Activated CD4-positive, alpha-beta T cell treated with anti-CD3 and anti-CD28 coated beads for 24 hours (primary cell): ENCODE measurements at places on chromosomes 11 and 22.

- DNase-seq, result no peak
These were observed 1381.9 kb downstream of the TBC1D22A start for GRCh38 chr22:48144318-48144717.

DNA sequence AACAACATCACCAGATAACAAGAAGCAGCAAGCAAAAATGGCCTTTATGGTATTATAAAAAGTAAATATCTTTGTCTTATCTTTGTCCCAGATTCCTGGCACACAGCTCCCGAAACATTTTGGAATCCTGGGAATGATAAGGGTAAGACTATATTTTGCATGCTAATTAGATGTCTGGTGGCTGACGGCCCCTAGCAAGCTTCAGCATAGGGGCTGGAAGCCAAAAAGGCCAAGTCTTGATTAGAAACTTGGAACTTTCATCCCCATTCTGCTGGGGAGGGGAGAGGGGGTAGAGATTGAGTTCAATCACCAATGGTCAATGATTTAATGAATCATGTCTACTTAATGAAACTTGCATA is 38.2 kb upstream of the EED start:
- DNase-seq, result no peak

DNA sequence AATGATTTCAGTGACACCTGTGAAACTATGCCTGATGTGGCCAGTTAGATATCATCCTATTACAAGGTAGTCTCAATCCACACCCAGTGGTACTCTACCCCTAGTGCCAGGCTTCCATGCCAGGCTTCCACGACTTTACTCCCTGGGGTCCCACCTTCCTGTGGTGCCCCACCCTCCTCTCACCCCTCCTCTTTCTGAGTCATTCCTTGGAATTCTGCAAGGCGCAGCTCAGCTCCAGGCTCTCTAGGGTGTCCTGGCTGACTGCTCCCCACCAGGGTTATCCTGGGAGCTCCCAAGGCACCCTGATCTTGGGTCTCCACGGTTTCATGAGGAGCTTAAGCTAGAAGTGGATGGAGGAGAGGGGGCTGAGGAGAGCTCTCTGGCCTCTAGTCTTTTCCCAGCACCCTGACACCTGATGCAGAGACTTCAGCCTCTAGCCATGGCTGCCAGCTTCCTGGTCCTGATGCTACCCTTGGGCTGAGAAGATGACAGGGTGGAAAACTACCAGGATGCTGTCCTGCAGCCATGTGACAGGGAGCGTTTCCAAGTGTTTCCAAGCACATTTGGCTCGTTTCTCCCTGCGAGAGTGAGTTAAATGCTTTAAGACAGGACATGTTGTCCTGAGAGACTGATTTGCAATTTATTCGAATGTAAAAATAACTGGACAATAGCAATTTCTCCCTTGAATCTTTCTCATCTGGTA is 1461.2 kb downstream of the TBC1D22A start:
- no peak for DNase-seq

GRCh38 chr11:30774496-30775232 is 188.5 kb upstream of the MPPED2 start:
- no peak for DNase-seq

GRCh38 chr11:117898059-117898458 is 21.6 kb upstream of the FXYD6 start:
- no peak for DNase-seq

- no peak for DNase-seq
These were observed 70.6 kb downstream of the CTSC start for GRCh38 chr11:88266919-88267318.

- peak; percentile 47 for DNase-seq
These were observed 15.3 kb upstream of the IL17REL start for GRCh38 chr22:50027639-50028537.

DNA sequence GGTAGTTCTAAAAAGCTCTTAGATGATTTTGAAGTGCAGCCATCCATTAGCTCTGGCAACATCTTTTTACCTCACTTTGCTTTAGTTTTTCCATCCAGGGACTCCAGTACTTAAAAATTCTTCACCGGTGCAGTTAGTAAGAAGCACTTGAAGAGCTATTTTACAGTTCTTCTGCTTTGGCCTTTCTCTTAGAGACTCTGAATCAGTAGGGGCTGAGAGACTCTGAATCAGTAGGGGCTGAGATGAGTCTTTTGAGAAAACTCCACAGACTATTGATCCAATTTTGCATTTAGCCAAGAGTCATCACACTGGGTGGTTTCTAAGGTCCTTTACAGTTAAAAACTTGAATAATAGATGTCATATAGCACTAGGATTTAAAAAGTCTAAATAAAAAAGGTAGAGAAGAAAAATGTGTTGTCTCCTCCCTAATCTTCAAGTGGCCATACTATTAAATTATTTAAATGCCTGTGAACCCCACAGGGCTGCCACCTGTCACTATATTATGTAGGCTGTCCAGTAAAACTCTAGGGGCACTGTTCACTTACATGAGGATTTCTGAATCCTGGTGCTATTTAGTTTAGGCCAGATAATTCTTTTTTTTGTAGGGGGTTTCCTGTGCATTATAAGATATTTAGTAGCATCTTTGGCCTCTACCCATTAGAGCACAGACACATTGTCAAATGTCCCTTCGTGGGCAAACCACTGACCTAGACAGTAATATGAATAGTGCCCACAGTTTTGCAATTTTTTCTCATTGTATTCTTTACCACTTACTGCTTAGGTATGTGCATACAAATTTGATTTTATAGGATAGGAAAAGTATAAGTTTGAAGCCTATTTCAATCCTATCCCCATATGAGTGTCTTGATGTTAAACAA is 26.3 kb upstream of the HIKESHI start:
- no peak for DNase-seq

- no peak for DNase-seq
These were observed 6.3 kb downstream of the CEND1 start for GRCh38 chr11:783581-784015.

GRCh38 chr22:50112151-50113118 is 22.6 kb downstream of the MOV10L1 start:
- peak; percentile 10 for DNase-seq

GRCh38 chr11:111186308-111186915 is 59.1 kb upstream of the POU2AF2 start:
- DNase-seq, result no peak

GRCh38 chr11:115900111-115900510 is 395.9 kb upstream of the CADM1 start:
- DNase-seq, result no peak

DNA sequence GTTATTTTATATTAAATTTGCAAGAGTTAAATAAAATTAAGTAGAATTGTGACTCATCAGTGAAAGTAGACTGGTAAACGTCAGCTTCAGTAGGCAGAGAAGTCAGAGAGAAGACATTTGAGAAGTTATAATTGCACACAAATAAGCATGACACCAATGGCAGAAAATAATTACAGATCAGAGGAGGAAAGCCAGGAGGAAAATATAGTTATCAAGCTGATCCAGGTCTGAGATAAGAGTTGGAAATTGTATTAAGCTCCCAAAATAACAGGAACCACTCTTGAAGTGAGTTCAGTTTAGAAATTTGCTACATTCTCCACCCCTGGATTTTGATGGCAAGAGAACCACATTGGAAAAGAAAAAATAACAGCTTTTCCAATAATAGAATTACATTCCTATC is 533.8 kb upstream of the CHORDC1 start:
- DNase-seq, result no peak

DNA sequence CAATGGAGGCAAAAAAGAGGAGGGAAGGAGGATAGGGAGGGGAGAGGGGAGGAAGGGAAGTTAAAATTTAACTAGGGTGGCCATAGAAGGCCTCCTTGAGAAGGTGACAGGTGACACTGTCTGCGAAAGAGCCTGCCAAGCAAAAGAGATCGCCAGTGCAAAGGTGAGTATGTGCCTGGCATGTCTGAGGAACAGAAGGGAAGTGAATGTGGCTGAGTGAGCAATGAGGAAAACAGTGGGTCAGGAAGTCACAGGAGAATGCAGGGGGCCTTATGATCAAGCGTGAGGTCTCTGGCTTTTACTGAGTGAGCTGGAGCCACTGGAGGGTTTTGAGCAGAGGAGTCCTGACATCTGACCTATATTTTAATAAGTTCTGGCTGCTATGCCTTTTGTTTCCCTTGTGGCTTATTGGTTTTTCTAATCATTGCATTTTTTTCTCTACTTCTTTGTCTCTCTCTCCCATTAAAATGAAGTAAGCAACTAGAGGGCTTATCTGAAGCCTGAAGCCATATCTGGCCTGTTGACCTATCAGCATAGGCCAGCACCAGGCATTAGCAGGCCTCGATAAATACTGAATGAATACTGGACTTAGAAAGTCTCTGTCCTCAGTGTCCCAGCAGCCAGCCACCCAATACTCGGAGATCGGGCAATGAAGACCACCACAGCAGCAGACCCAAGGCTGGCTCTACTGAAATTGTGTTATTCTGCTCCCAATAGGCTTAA is 5.6 kb downstream of the AP1B1 start:
- no peak for DNase-seq

DNA sequence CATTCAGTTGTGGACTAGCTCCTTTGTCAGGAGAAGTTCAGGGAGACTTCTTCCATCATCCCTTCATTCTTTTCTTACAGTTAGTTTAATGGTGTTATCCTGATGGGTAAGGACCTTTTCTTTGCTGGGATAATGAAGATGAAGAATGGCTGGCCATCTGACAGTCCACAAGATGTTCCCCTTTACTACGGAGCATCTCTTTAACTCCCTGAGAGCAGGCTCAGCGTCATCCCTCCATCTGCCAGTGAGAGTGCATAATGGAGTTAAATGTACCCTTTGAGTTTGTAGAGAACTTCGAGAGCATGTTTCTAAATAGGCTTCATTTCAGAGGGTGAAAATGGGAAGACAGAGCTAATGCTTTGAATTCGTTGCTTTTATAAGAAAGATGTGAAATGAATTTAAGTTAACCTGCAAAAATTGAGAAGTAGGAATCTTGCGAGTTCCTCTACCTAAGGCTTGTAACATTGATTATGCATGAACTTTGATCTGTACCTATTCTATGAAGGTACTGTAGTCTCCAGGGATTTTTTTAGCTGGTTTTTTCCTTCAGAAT is 1.7 kb downstream of the EP300 start:
- no peak for DNase-seq

DNA sequence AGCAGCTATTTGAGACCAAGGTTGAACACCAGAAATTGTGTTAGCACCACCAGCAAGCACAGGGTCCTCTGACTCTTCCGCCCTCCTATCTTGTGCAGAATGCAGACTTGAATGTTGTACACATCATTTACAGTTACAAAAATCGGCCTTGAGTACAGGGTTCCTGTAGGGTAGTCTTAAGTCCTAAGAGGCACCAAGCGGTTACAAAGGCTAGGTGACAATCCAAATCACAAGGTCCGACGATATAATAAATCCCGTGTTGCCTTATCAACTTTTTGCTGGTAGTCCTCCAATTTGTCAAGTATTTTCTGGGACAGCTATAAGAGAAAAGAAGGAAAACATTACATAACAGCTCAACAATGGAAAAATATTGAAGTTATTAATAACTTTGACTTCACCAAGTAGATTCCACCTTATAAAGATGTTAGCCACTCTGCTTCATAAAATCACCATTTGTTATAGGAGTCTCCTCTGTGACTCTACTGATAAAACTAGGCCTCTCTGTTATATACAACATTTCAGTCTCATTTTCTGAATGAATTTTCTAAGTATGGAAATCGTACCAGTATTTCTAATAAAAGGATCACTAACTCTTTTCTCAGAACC is 11.8 kb upstream of the FNBP4 start:
- DNase-seq, result no peak

GRCh38 chr22:29641700-29642330 is 38.4 kb downstream of the NF2 start:
- DNase-seq, result no peak

DNA sequence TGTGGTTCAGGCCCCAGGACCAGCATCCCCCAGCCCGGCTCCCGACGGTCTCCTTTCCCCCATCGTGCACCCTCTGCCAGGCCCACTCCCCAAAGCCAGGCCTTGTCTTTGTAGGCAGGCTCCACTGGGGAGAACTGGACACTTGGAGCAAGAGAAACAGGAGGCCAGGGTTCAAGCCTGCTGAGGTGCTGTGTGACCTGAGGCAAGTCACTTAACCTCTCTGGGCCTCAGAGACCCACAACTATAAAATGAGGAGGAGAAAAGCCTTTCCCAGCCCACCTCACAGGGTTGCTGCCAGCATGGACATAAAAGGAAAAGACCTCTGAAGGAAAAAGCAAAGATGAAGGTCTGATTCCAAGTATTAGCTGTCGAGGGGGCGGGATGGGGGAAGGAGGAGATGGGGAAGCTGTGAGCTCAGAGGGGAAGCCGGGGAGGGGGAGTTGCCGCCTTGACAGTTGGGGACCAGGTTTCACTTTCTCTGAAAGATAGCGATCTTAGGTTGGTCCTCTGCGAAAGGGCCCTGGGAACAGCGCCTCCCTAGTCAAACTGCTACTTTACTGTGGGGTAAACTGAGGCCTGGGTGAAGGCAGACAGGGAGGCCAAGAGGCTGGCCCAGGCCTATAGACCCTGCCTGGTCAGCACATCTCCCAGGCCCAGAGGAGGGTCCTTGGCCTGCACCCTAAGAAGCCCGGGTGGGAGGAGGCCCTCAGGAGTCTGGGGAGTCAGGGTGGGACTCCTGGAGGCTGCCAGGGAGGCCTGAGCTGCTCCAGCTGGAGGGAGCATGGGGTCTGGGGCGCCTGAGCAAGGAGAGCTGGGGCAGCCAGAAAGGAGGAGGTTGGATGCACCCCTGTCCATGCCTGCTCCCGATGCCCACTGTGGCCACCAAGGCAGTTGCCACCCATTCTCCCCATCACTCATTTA is 991 bp upstream of the OSM start:
- DNase-seq, result no peak

- no peak for DNase-seq
These were observed 62.2 kb downstream of the DKK3 start for GRCh38 chr11:11946180-11946579.

DNA sequence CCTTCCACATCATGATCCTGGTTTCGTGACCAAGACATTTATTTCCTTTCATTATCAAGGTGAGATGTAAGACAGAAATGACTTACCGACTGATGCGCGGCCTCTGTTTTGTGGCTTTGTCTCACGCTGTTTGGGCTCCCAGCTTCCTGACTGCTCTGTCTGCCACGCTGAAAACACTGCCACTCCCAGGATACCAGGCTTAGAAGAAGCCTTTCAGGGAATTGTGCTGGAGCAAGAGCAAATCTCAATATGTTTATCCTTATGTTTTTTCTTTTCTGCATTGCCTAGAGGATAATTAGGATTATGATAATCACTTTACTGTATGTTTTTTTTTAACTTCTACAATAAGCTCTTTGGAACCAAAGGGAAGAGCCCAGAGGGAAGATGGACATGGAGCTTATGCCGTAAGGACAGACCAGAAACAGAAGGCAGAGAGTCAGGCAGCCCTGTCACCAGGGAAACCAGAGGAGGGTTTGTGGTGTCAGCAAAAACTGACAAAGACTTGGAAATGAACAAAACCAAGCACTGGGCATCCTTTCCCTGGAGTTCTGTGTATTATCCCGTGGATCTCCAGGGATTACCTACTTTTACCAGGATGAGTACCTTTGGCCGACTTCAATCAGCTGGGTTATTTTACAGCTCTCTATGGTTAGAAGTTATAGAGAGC is 68.2 kb upstream of the ISX start:
- DNase-seq, result no peak

- DNase-seq, result no peak
These were observed 22.5 kb downstream of the TP53I11 start for GRCh38 chr11:44928144-44928543.

GRCh38 chr22:49052023-49052538 is 775.6 kb downstream of the BRD1 start:
- no peak for DNase-seq

- DNase-seq, result no peak
These were observed 235.4 kb upstream of the NARS2 start for GRCh38 chr11:78809931-78810541.

- no peak for DNase-seq
These were observed 101.2 kb upstream of the HSD17B12 start for GRCh38 chr11:43579171-43579918.
